ENCODE measurements at places on chromosomes 3 and 15.

DNA sequence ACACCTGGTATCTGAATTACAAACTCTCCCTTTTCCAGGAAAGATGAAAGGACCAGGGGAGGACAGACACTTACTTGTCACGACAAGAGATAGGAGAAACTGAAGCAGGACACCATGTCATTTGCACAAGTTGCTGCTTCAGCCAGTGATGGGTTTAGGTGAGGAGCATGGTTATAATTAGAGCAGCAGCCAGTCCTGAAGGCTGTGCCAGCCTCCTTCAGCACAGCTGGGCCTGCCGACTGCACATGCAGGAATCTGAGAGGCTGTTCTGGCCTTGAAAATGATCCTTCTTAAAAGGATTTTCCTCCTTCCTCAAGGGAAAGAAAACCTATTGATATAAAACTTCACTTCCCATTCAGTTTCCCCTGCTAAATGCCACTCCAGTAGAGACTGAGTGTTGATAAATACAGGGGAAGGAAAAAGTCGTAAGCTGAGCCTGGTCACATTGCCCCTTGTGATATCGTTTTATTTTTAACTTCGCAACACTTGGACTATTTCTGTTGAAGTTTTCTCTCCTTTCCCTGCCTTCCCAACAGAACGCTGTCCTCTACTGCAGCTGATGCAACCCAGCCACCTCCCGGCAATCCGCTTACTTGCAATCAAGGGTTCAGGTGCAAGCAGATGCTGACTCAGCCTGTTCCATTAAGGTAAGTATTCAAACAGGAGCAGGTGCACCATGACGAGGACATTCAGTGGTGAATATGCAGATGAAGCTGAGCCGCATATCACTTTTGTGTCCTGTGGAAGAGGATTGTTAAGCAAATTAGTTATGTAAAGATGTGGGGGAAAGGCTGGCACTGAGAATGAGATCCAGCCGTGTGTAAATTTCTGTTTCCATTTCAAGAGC is at the start of gene FBXO40:
Gene FBXO40, plus strand, starts transcription at position 524 of the 847 bp plus-strand sequence. CDS start 27,197 bp downstream, outside the sequence.
- DNase-seq, result no peak

DNA sequence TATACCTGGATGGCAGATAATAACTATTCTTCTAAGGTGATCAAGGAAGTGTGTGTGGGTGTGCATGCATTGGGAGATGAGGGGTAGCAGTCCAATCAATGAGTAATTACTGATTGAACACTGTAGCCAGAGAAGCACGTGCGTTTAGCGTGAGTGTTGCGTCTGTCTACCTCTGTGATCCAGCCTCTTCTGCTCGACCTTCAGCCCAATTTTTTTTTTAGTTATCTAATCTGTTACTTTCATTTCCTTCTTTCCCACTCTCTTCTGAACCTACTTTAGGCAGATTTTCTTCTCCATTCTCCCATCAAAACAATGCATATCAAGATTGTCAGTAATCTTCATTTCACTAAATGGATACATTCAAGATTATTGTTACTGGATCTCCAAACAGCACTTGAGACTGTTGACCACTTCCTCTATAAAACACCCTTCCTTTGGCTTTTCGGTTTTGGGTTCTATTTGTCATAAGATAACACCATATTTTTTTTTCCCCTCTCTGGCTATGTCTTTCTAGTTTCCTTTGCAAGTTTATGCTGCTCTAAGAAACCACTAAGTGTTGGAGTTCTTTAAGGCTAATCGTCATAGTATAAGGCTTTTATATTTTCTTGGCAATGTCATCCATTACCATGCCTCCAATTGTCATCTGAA is 41.0 kb downstream of the MCTP2 start:
- DNase-seq, result no peak

- DNase-seq, result no peak
These were observed 157.4 kb upstream of the NPHP3 start for GRCh38 chr3:132879656-132880055.

GRCh38 chr3:15903164-15903563 is 105.4 kb upstream of the ANKRD28 start:
- no peak for DNase-seq

DNA sequence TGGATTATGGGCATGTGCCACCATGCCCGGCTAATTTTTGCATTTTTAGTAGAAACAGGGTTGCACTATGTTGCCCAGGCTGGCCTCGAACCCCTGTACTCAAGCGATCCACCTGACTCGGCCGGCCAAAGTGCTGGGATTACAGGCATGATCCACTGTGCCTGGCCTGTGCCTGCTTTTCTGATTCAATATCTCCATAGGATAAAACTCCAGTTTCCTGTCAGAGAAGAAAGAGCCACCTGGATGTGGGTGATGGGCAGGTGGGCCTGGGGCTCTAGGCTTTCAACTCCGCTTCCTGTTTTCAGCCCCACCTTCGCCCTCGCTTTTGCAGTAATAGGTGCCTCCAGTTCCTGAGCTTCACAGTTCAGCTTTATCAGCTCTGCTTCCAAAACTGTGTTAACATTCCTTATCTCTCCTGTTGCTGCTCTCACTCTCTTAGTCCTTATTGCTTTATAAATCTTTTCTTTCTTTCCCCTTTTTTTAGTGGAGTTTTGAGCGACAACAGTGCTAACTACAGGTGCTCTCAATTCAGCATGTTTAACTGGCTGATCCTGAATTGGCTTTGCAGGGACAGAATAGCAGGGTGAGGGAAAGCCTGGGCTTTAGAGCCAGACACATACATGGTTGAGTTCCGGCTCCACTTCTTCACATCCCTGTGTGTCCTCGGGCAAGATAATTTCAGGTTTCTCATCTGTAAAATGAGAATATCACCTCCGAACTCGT is 21.1 kb upstream of the PDE8A start:
- DNase-seq, result no peak

- no peak for DNase-seq
These were observed 38.0 kb downstream of the CBLB start for GRCh38 chr3:105830836-105831235.

GRCh38 chr3:188191460-188191859 is 37.5 kb downstream of the LPP start:
- DNase-seq, result no peak

DNA sequence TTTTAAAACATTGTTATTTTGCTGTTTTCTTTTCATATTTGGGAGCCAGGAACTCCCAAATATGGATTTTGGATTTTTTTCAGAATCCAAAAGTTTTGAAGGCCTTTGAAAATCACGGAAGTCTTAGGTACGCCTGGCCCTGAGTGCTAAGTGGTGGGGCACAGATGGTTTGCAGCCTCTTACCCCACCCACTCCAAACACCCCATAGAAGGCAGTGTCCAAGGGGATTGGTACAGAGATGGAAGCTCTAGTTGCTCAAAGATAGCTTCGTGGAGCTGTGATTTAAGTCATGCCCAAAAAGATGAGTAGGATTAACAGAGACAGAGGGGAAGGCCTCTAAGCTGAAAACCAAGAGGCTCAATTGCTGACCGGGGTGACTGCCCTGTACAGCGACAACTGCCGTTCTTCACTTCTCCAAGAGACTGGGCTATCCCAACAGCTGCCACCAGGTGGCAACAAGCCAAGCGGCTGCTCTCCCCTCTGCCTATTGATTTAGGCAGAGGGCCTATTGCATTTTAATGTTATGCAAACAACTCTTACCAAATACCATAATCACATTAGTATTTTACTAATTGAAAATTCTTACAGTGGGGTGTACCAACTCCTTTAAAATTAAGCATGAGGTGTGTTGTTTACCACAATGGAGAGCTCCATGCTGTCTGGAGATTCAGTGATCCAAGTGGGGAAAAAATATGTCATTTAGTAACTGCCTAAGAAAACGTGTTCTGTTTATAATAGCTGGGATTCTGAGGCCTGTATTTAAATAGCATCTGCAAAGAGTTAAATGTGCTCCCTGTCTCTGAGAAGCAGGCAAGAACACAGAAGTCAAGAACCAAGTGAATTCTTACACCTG is 64.0 kb upstream of the C15orf61 start:
- DNase-seq, result peak; percentile 54

- no peak for DNase-seq
These were observed 96.7 kb upstream of the MYZAP start for GRCh38 chr15:57495041-57495440.

- no peak for DNase-seq
These were observed 1.5 kb downstream of the ZIC1 start for GRCh38 chr3:147410526-147411237.

- no peak for DNase-seq
These were observed 21.6 kb downstream of the IFT57 start for GRCh38 chr3:108200578-108200977.

- DNase-seq, result peak; percentile 97
These were observed at the start of gene RPLP1 for GRCh38 chr15:69452692-69453521. RPLP1 (plus strand) TSS chr15:69452818; CDS start chr15:69452949, 131 bp downstream.

GRCh38 chr3:23830869-23831484 is 25.2 kb downstream of the UBE2E1 start:
- no peak for DNase-seq

- no peak for DNase-seq
These were observed 183.4 kb downstream of the ADAMTS17 start for GRCh38 chr15:100158356-100158755.

GRCh38 chr3:31466866-31467265 is 65.9 kb upstream of the STT3B start:
- no peak for DNase-seq

DNA sequence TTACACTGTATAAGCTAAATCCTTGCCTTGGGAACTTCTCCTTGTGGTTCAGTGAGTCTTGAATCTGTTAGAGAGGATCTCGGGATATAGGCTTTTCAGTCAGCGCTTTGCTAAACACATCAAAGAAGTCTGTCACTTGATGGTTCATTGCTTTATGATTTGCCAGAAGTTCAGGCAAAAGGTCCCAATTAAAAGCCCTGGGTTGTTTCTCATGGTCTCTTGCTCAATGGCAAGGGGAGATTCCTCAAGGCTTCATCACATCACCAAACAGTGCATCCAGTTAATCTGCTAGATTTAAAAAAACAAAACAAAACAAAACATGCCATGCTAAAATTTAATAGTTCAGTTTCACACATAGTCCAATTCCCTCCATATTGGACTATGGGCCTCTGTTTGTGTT is 114.8 kb downstream of the FILIP1L start:
- no peak for DNase-seq

DNA sequence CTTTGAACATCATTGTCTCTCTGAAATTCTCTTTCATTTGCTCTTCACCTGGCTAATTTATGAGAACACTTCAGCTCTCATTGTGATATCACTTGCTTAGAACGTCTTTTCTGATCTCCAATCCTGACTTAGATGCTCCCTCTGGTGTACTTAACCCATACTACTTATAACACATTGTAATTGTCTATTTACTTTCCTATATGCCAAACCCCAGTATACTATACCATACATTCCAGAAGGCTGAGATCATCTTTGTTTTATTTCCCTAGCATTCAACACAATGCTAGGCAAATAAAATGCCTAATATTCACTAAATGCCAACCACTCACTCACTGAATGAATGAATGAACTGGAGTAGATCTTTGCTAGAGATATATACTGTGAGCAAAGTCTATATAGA is 27.0 kb upstream of the PEX5L start:
- no peak for DNase-seq

DNA sequence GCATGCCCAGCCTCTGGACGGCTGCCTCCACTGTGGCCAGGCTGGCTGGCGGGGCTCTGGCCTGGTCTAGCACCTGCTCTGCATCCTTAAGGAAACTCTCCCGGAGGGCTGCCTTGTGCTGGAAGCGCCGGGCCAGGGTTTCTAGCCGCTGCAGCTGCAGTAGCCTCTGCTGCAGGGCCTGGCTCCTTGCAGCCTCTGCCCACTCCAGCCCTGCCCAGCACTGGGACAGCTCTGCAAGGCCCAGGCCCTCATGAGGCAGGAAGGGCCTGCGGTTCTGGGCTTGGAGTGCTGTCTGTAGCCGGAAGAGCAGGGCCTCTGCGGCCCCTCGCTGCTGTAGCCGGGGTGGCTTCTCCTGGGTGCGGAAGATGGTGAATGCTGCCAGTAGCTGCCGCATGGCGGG is 8.0 kb downstream of the SPTBN5 start:
- DNase-seq, result no peak

DNA sequence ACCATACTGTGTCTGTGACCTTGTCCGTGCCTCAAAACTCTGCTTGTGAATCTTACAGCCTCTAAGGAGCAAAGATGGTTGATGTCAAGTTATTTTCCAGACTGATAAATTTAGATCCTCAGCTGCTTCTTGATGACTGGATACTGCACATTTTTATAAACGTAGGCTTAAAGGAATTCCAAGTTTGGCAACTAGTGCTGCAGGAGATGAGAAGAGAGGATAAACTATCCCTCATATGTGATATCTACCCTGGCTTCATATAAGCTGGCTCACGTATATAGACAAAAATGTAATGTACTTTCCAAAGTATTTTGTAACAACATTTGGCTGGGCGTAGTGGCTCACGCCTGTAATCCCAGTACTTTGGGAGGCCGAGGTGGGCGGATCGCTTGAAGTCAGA is 89.6 kb downstream of the GMPS start:
- DNase-seq, result no peak

GRCh38 chr3:143302638-143303171 is 183.1 kb downstream of the CHST2 start:
- peak; percentile 25 for DNase-seq

GRCh38 chr15:67515557-67515956 is 5.4 kb upstream of the C15orf61 start:
- no peak for DNase-seq

DNA sequence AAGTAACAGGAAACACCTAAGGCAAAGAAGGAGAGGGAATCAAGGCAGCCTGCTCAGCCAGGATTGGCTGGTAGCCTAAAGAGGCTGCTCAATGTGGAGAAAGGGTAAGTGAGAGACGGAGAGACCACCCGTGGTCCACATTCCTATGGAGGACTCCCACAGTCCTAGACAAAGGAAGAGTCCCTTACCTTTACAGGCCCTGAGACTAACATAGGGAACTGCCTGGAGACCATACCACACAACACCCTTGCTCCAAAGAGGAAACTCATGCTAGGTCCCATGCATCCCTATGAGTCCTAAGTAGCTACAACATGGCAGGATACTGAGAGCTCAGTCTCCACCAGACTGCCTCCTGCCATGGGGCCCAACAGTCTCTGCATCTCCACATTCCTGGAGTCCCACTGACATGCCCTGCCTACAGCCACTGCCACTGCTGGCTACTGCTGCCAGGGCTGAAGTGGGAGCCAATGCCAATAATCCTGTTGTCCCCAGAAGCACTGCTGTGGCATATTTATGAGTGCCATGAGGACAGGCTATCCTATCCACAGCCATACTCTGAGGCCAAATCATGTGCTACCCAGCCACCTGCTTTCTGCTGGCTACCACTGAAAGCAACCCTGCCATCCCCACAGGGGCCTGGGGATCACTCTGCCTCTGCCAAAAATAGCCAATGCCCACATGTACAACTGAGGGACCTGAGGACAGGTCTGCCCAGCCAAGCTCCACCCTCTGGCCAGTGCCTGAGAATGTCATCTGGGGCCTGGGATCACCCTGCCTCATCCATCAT is 45.0 kb downstream of the COPS2 start:
- DNase-seq, result no peak

DNA sequence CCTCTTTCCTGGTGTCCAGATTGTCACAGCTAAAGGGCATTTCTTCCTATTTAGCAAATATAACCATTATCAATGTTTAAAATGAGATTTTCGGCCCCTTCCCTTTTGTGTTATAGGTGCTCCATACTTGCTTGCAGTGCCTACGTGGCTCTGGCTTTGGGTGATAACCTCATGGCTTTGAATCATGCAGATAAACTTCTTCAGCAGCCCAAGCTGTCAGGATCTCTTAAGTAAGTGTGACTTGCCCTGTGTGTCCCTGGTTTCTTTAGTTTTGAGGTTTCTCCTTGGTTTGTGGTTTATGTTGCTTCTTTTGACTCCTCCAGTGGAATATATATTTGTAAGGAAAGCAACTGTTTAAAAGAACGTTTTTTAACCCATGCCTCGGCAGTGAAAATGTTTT is 58.5 kb upstream of the TRIM71 start:
- DNase-seq, result no peak

GRCh38 chr15:52798529-52799101 is 8.5 kb upstream of the ONECUT1 start:
- peak; percentile 23 for DNase-seq

Data from right kidney (tissue), 9 donors.